ENCODE measurements at places on chromosomes 11 and 22.

DNA sequence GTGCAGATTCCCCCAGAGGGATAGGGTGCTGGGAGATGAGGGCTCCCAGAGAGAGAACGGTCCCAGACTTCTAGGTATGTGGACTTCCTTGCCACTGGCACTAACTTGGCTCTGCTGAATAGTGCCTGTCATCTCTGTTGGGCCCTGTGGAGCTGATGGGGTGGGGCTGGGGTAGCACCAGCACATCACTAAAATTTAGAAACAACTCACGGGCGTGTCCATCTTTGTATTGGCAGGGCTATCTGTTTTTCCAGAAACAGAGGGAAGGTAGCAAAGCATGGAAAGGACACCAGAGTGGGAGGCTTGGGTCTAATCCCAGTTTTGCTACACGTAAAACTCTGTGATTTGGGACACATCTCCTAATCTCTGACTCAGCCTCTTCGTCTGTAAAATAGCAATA lies 25.8 kb downstream of the SWAP70 start:
- DNase-seq: no peak

DNA sequence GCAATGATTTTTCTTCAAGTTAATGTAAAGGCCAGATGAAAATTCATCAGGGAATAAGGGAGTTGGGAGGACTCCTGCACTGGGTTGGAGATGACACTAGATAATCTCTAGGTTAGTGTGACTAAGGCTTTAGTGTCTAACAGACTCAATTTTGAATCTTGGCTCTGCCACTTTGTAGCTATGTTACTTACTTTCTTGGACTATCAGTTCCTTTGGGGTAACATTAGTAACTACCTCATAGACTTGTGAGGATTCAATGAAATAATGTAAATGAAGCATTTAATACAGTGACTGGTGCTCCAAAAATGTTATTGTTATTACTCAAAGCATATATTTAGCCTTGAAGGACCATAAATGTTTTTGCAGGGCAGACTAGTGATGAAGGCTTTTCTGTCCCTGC lies 9.6 kb upstream of the CCDC89 start:
- no peak for DNase-seq

DNA sequence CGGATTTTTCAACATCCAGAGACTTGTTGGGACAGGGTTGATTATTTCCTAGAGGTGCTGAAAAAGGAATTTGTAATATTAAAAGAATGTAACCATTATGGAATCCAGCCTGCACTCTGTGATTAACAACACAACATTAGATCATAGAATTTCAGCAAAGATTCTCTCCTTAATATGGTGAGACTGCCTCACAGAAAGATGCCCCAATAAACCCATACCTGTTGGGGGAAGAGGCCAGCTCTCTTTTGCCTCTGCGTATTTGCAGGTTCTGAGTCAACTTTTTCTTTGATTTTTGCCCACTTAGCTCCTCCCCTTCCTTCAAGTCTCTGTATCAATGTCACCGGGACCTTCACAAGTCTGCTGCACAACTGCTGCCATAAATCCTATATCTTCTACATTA lies 12.4 kb upstream of the MTMR3 start:
- DNase-seq: no peak

GRCh38 chr11:75403037-75403436 lies 3.7 kb downstream of the RPS3 start:
- DNase-seq: no peak

GRCh38 chr11:11387207-11387606 lies 34.2 kb upstream of the CSNK2A3 start:
- DNase-seq: no peak

DNA sequence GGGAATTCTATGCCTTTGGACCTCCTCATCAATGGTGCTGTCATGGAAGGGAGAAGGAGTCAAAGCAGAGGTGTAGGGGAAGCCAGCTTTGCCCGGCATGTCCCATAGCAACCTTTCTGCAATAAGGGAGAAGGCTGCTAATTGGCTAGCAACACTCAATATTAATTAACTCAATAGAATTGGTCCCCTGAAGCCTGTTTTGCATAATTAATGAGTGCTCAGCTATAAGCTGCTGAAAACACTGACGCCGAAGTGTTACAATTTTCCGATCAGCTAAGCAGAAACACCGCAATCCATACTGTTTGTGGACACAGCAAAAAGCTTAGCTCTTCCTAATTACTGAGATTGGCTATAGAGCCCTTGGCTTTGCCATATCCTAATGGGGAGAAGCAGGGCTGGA lies 245.0 kb downstream of the CSNK2A3 start:
- no peak for DNase-seq

- no peak for DNase-seq
These were observed 9.5 kb downstream of the DRICH1 start for GRCh38 chr22:23622634-23623033.

- DNase-seq: no peak
These were observed 9.5 kb downstream of the BCL9L start for GRCh38 chr11:118915941-118916841.

DNA sequence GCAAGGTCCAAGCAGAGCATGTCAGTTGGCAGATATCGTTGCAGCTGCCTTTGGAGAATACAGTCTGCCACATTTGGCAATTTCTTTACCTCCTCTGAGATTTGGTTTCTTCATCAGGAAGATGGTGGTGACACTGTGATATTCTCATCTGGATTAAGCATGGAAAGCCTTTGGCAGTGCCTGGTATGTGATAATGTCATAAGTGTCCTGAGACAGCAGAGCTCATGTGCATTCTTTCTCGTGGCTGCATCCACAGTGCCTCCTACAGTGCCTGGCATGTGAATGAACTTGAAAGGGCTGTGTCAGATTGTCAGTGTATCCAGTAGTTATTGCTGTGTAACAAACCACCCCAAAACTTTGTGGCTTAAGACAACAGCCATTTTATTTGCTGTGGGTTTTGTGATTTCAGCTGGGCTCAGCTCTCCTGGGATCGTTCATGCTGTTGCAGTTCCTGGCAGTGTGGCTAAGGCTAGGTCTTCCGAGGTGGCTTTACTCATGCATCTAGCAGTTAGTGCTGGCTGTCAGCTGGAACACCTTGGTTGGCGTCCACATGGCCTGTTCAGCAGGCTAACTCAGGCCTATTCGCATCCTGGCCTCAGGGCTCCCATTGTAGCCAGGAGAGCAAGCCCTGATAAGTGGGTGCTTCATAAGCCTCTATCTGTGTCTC lies 35.7 kb upstream of the MICAL2 start:
- DNase-seq: no peak

- peak; percentile 3 for DNase-seq
These were observed 11.2 kb upstream of the PPP2R1B start for GRCh38 chr11:111777094-111778046.

DNA sequence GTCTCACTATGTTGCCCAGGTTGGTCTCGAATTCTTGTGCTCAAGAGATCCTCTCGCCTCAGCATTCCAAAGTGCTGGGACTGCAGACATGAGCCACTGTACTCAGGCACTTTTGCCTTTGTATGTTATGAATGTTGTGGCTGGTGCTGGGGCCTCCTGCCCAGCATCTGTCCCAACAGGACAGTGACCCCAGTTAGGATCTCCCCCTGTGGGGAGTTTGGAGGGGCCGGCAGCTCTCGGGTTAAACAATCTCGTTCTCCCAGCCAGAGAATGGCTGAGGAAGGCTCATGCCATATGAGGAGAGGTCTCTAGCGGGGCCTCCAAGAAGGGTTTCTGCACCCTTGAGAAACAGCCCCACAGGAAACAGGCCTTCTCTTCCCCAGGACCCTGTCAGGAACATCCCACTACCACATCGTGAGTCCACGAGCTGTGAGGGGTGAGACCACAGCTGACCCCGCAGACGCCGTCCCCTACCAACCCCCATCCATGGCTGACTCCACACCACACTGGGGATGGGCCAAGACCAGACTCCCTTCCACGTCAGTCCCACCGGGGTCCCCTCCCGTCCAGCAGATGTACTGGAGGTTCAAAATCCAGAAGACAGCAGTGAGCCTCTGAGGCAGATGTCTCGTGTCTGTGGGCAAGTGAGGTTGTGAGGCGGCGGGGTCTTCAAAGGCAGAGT lies 54.1 kb downstream of the SHANK2 start:
- no peak for DNase-seq

GRCh38 chr22:36320553-36320952 lies 67.2 kb downstream of the MYH9 start:
- no peak for DNase-seq

DNA sequence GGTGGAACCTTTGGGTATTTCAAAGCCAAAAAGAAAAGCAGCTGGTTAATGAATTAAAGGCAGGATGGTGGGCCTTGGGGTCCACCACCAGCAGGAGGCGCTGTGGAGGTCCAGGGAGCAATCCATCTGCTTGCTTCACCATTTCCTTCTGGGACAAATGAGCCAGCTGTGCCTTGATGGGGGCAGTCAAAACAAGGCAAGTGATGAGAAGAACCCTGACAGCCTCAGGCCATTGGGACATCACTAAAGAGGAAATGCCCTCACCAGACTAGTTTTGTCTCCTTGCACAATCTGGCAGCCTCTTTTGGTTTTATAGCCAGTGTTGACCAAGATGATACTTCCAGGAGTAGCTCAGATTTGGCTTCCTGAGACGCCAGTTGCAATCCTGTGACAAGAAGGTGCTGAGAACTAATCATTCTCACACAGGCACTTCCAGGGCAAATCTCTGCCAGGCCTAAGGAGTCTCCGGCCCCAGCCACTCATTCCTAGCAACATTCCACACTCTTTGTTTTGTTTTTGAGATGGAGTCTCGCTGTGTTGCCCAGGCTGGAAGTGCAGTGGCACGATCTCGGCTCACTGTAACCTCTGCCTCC lies 38.2 kb upstream of the WEE1 start:
- DNase-seq: peak; percentile 58

GRCh38 chr11:128563942-128564641 lies 23.3 kb downstream of the ETS1 start:
- DNase-seq: no peak

GRCh38 chr11:39804271-39804670 lies 1655.2 kb downstream of the LRRC4C start:
- no peak for DNase-seq

- DNase-seq: peak; percentile 60
These were observed 5.4 kb upstream of the TXN2 start for GRCh38 chr22:36486619-36487384.

GRCh38 chr22:47713941-47714340 lies 951.5 kb downstream of the TBC1D22A start:
- DNase-seq: no peak

DNA sequence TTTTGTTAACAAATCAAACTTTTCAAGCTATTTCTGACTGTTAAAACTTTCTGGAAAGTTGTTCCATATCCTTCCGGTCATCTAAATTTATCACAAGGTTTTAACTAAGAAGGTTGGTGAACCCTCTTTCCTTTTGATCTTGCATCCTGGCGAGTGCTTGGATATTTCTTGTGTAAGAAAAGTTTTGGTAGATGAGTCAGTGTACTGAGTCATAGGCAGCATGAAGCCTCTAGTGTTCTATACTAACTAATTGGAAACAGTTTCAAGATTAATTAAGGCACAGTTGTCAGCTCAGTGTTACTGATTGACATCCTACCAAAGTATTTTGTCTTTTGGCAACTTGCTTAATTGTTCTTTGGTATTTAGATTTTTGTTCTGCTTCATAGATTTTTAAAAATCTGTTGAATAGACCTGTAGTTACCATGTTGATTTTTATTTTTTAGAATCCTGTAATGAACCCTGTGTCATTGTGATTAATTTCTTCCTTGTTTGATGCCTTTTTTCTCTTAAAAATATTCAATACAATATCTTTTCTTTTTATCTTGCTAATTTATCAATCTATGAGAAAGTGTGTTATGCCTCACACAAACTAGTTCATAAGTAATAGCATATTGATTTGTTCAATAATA lies 38.0 kb downstream of the METTL15 start:
- no peak for DNase-seq

DNA sequence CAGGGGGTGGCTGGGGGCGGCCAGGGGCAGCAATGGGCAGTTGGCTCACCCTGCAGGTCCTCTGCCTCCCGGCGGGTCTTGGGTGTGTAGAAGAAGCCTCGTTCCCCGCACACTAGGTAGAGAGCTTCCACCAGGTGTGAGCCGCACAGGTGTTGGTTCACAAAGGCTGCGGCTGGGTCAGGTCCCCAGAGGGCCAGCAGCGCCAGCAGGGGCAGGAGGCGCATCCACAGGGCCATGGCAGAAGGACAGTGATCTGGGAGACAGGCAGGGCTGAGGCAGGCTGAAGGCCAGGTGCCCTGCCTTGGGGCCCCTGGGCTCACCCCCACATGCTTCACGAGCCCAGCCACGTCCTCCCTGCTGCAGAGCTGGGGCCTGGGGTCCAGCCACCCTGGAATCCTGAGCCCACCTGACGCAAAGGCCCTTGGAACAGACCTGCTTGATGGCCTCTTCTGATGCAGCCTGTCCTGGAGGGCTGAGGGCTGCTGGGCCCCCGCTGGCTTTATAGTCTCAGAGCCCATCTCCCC lies at the start of gene INS:
TSS of gene INS (minus strand) at position 474 of the 524 bp plus-strand sequence. CDS start at position 236, 238 bp downstream.
- DNase-seq: no peak

GRCh38 chr11:64723117-64723906 lies at the start of gene NRXN2:
NRXN2 (minus strand) TSS chr11:64723197; CDS start chr11:64713699, 9,498 bp downstream.
- peak; percentile 79 for DNase-seq

Data from T follicular helper cell (primary cell).